SK-N-SH (cell line): ENCODE measurements at places on chromosomes 4 and X. TPM values are rescaled to one million over a fixed set of nuclear protein-coding genes. Genes with fewer than 3 reads are reported as not detected.

GRCh38 chr4:164924670-164925238 lies 47.8 kb downstream of the APELA start:
- no peak for DNase-seq
- H3K27me3 ChIP-seq: no peaks in the 10 kb centered on the region
- H3K36me3 ChIP-seq: no peaks in the 10 kb centered on the region
- H3K27ac ChIP-seq: no peak overlapping the region
- H3K4me1 ChIP-seq: no peaks in the 10 kb centered on the region

DNA sequence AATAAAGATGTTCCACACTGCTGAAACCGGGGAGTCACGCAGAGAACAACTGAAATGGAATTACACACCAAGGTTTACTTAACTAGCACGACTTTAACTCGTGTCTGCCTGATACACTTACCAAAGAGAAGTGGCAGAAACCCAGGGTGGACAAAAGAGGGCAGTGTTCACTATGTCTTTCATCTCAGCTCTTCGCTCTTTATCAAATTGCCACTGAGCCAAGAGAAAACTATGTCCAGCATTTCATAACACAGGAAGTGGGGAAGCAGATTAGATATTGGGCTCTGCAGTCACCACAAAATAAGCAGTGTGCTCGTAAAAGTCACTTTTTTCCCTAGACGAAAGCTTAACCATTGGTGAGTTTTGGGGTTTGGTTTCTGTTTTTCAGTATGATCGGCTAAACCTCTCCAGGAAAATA lies 155.7 kb downstream of the CHIC2 start:
- peak overlapping the region; percentile 86 for H3K27ac ChIP-seq
- H3K4me1 ChIP-seq: peaks cover 22% of the 10 kb centered on the region
- peak; percentile 58 for DNase-seq
- H3K27me3 ChIP-seq: no peaks in the 10 kb centered on the region
- no peaks in the 10 kb centered on the region for H3K36me3 ChIP-seq

DNA sequence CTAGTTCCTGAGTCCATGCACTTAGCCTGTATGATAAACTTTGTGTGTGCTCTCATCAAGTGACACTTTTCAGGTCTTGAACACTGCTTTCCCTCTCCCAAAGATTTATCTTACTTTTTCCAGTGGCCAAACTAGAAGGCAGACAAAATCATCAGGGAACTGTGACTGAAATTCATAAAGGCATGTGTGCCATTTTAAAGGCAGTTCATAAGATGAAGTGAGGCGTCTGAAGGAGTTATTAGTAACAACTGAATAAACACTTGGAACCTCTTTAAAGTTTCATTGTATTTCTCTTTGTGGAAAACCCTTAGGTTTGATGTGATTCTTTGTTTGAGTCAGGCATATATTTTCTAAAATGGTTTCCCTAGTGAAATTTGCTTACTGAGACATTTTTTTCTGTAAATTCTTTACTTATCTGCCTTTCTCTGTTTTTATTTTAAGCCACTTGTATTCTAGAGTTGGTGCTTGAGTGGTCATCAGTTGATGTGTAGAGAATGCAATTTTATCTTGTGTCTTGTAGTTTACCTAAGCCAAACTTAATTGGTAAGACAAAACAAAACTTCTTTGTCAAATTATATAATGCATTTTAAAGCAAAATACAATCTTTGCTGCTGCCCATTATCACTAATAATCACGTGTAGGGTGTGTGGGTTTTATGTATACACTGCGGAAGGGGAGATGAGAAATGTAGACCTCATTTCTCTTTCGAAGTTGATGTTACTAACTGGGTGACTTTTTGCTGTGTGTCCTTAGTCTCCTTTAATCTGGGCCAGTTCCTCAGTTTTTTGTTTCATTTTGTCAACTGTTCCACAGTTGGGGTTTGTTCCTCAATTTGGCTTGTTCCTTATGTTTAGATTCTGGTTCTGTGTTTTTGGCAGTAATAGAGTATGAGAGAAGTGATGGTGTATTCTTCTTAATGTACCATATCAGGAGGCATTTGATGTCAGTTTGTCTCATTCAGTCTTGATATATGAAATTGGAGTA lies 56.8 kb downstream of the RBPJ start:
- H3K4me3 ChIP-seq: no peak overlapping the region
- no peak overlapping the region for H3K27ac ChIP-seq
- DNase-seq: no peak
- H3K27me3 ChIP-seq: no peaks in the 10 kb centered on the region
- H3K36me3 ChIP-seq: no peaks in the 10 kb centered on the region

DNA sequence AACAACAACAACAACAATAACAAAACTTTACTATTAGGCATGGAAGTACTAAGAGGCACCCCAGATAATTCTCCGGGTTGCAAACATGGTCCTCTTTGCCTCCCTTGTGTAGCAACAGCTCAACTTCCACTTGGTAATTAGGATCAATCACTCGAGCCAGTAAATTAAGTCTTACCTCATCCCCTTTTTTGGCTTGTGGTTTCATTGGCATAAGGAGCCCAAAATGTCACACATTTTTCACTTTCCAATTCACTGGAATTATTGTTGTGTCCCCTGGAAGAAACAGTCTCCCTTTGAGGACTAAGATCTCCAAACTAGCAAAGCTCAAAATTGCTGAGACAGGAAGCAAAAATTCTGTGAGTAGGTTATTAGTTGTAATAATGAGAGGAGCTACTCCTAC lies 49.2 kb upstream of the HSD17B10 start:
- no peak for DNase-seq
- no peaks in the 10 kb centered on the region; the same call in 1 of the 2 replicates for H3K4me1 ChIP-seq
- H3K27me3 ChIP-seq: peaks cover 11% of the 10 kb centered on the region; the same call in 1 of the 2 replicates
- no peak overlapping the region for H3K4me3 ChIP-seq

DNA sequence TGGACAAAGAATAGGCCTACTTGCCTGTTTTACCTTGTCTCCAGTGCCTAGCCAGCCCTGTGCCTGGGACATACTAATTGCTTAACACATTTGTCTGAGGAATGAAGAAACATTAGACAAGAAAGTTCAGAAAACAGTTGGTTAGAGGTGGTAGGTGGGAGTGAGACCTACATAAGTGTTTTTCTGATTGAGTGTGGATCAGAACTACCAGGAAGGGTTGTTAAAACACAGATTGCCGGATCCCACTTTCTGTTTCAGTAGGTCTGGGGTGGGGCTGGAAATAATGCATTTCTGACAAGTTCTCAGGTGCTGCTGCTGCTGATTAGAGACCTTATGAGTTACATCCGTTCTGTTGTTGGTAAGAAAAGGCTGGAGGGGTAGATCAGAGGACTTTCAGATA lies 5.7 kb upstream of the JADE1 start:
- H3K4me1 ChIP-seq: no peaks in the 10 kb centered on the region
- H3K27me3 ChIP-seq: no peaks in the 10 kb centered on the region
- no peak overlapping the region for H3K27ac ChIP-seq
- H3K36me3 ChIP-seq: no peaks in the 10 kb centered on the region
- no peak for DNase-seq

GRCh38 chr4:40055863-40056715 lies 561 bp upstream of the N4BP2 start:
- DNase-seq: peak; percentile 86
- no peaks in the 10 kb centered on the region for H3K36me3 ChIP-seq
- H3K27ac ChIP-seq: peak overlapping the region; percentile 97
- no peaks in the 10 kb centered on the region for H3K27me3 ChIP-seq
- peak overlapping the region; percentile 82 for H3K4me3 ChIP-seq

DNA sequence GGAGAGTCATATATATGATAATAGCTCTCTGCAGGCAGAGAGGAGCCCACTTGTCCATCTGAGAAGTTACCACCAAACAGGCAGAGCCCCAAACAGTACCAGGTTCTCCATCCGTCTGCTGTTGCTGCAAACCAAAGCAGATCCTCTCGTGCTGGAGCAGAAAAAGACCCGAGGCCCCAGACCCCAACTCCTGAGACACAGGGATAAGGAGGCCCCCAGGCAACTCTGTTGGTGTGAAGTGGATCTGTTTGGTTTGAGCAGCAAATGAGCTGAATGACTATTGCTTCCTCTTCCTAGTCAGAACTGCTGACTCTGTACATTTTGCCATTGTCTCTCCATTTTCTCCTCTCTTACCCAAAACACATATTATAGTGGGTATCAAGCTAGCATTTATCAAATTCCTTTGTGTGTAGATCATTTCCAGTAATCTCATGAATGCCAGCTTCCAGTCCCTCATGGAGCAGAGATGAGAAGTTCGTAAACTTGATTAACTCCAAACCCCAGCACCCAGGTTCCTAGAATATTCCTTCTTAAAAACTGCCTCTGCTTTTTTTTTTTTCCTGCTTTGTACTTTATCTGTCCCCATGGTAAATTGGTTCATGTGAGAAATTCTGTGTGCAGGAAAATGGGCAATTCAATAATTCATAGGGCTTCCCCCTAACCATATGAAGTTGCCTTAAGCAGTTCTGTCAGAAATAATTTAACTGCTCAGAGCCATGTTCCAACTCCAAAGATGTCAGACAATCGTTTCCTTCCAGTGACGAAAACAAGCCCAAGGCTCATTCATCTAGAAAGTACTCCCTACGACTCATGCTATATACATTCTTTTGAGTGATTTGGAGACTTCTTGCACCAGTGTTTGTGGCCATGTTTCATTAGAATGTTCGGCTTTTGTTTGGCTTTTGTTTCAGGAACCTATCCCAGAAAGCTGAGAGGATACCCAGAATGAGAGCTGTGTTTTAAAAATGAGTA lies 98.6 kb upstream of the ATXN3L start:
- H3K27me3 ChIP-seq: no peaks in the 10 kb centered on the region
- peaks cover 20% of the 10 kb centered on the region for H3K4me1 ChIP-seq
- no peak for DNase-seq
- H3K36me3 ChIP-seq: no peaks in the 10 kb centered on the region

- H3K4me1 ChIP-seq: peaks cover 3% of the 10 kb centered on the region; the same call in 1 of the 2 replicates
- H3K27me3 ChIP-seq: no peaks in the 10 kb centered on the region; the same call in 1 of the 2 replicates
- no peak overlapping the region for H3K27ac ChIP-seq
- no peak overlapping the region for H3K4me3 ChIP-seq
- DNase-seq: no peak
Observed at GRCh38 chrX:10106806-10107205, 50.0 kb upstream of the CLCN4 start.

DNA sequence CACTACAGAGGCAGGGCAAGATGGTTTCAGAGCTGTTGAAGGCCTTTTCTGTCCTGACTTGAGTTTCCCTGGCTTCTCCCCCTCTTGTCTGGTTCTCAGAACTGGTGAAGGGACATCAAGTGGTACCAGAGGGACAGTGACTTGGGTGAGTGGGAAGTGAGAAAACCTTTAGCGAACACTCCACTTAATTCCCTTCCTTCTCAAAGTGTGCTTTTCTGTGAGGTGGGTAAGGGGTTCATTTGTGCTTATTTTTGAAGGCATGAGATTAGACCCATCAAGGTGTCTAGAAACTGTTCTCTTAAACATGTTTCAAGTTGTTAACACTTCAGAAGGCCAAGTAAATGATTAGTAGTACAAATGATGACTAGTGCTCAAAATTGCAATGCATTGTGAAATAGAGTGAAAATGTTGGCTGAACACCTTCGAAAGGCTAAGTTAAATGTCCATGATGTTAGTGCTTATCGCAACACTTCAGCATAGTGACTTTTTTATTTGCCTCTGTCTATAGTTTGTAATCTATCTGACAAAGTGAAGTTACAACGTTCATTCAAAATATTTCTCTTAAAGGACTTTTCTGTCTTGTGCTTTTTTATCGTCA lies 2.8 kb downstream of the AREG start:
- no peak overlapping the region for H3K4me3 ChIP-seq
- H3K27me3 ChIP-seq: peaks cover 21% of the 10 kb centered on the region
- no peak for DNase-seq
- H3K27ac ChIP-seq: no peak overlapping the region

DNA sequence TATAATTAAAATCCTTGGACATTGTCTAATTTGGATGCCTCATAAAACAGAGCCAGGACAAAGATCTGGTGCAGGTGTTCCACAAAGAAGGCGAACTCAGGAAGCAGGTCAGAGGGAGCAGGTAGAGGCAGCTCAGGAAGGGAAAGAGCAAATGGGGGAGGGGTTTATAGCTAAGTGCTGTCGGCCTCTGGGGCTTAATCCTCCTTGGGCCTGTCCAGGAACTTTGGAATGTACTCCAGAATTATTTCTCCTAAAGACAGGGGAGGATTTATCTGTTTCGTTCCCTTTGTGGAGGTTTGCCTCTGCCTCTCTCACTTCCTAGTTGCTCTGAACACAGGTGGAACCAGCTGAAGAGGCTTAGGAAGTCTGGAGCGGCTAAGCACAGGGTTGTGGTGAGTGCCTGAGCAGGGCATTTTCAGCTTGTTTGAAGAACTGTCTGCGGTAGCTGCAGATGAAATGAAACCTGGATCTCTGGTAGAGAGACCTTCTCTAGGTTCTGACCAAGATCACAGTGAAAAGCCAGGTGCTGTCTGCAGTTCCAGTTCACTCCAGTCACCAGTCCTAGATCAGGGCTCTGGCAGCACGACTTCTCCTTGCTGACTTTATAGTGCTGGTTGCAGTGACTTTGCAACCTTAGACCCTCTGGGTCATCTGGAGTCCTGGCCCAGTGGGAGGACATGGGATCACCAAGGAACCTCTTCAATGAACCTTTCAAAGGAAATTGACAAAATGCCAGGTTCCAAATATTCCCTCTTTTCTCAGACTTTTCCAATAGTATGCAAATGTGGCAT lies 519.2 kb downstream of the PCDH10 start:
- H3K36me3 ChIP-seq: no peaks in the 10 kb centered on the region
- no peaks in the 10 kb centered on the region for H3K4me1 ChIP-seq
- no peaks in the 10 kb centered on the region for H3K27me3 ChIP-seq
- DNase-seq: no peak

- H3K4me1 ChIP-seq: no peaks in the 10 kb centered on the region
- H3K36me3 ChIP-seq: no peaks in the 10 kb centered on the region
- no peak overlapping the region for H3K4me3 ChIP-seq
- no peak overlapping the region for H3K27ac ChIP-seq
Observed at GRCh38 chrX:20680998-20681397, 414.3 kb upstream of the RPS6KA3 start.

DNA sequence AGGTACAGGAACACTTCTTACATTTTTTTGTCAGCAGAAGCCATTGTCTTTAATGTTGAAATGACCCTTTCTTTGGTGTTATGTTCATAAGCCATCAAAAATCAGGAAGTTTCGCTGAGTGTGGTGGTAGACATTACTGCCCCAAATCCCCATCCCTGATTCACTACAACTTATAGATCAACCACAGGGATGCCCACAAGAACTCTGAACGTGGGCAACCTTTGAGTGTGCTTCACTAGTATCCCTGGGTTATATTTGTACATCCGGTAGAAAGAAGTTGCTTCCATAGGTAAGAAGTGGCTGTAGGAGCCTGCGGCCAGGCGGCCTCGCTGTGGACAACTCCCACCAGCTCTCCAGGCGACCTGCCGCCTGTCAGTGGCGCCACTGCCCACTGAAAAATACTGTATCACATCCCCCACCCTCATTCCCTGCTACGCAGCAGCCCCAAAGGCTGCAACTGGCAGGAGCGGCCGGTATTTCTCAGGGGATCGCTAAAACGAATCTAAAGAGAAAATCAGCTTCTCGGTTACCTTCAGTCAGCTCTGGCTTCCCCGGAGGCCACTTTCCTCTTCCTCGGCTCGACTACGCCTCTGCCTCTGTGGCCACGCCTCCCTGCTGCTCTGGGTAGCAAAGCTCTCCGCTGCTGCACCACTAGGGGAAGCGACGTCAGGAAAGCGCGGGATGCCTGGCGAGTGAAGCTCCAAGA lies 13.9 kb upstream of the ETDC start:
- no peaks in the 10 kb centered on the region for H3K36me3 ChIP-seq
- DNase-seq: peak; percentile 59
- no peaks in the 10 kb centered on the region for H3K4me1 ChIP-seq
- H3K27ac ChIP-seq: no peak overlapping the region

CXorf49 gene
- not detected in 2 replicates for polyA plus RNA-seq

SATL1 gene
- not detected in 2 replicates for polyA plus RNA-seq

SSX2B gene
- 0.16 and 0.71 TPM in 2 replicates for polyA plus RNA-seq

MAGEA2B gene
- 17.1 and 29.5 TPM in 2 replicates for polyA plus RNA-seq

TMEM47 gene
- 0.02 TPM in 2 replicates for polyA plus RNA-seq
